ENCODE measurements at places on chromosomes 11 and 22.

- DNase-seq, result no peak
Observed at GRCh38 chr11:128940603-128941002, 2.1 kb downstream of the TP53AIP1 start.

DNA sequence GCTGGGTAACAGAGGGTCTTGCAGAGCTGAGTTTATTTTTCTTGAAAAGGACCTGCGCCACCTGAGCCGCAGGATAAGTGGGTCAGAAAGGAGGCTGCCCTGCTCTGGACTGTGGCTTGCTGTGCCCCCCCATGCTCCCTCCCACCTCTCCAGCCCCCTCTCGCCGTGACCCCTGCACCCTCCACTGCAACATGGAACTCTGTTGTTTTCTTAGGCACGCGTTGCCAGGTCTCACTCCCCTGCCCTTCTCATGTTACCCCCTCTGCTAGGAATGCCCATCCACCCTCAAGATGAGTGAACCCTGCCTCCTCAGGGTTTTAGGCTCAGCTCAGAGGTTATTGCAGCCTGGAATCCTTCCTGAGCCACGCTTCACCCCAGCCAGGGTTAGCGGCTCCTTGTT, 10.8 kb downstream of the ETS1 start:
- no peak for DNase-seq

DNA sequence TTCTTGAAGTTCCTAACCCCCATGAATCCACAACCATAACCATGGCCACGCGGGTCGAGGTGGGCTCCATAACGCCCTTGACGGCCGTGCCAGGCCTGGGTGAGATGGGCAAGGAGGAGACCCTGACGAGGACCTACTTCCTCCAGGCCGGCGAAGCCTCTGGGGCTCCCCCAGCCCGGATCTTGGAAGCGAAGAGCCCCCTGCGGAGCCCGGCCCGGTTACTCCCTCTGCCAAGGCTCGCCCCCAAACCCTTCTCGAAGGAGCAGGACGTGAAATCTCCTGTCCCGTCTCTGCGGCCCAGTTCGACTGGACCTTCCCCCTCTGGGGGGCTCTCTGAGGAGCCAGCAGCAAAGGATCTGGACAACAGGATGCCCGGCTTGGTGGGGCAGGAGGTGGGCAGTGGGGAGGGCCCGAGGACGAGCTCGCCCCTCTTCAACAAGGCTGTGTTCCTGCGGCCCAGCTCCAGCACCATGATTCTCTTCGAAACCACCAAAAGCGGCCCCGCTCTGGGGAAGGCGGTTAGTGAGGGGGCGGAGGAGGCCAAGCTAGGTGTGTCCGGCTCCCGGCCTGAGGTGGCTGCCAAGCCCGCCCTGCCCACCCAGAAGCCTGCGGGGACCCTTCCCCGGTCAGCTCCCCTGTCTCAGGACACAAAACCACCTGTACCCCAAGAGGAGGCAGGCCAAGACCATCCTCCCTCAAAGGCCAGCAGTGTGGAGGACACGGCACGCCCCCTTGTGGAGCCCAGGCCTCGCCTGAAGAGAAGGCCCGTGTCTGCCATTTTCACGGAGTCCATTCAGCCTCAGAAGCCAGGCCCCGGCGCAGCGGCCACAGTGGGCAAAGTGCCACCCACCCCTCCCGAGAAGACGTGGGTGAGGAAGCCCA, 75.7 kb downstream of the KIAA1671 start:
- no peak for DNase-seq

GRCh38 chr11:4464216-4465159, 15.4 kb downstream of the OR52K2 start:
- no peak for DNase-seq

DNA sequence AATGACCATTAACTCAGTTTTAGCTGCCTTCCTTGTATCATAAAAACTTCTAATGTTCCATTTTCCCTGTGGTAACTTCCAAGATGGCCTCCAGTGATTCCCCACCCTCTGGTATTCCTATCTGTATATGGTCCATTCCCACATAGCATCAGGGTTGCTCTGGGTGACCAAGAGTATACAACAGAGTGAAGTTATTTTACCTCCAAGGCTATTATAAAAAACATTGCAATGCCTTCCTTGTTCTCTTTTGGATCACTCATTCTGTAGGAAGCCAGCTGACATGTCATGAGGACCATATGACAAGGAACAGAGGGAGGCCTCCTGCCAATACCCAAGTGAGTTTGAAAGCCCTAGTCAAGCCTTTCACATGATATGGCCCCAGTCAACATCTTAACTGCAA, 30.1 kb downstream of the ZNF280B start:
- DNase-seq, result no peak

DNA sequence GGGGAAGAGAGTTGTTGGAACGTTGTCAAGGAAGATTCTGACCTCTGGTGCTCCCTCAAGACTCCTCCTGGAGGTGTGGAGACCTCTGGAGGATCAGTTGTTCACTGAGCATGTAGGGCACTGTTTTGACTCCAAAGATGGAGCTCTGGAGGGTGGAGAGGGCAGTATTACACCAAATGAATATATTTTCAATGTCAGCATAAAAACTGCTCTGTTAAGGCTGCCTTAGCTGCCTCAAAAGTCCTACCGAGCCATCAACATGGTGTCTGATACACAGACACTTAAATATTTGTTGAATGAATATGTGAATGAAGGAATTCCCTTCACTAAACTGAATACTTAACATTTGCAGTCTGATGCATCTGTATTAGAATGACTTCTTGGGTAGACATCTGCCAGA, 144.2 kb upstream of the SPON1 start:
- no peak for DNase-seq

DNA sequence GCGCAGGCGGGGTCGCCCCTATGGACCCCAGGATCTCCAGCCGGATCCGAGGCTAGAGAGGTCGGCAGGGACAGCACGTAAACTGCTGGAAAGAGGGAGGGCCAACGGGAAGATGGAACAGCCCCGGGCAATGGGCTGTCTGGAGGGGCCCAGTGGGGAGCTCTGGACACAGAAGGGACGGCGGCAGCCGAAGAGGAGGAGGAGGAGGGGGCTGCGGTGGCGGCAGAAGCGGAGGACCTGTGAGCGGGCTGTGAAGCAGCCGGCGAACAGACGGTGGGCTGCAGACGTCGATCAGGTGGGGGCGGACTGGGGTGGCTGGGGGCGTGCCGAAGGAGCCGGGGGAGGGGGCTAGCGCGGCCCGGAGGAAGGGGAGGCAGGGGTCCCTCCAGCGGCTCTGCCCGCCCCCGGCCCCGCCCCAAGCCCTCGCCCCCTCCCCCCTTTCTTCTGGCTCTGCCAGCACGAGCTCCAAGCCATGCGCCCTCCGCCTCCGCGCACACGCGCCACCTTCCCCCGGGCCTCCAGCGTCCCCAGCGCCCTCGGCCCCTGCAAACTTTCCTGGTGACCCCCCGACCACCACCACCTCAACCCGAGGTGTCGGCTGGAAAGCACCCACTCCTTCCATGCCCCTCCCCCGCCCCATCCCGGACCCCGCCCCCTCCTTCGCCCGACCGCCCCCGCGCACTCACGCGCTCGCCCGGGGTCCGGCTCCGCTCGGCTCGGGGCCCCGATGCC, 432 bp downstream of the TNKS1BP1 start:
- no peak for DNase-seq

GRCh38 chr11:104918113-104918824, 20.0 kb upstream of the CASP12 start:
- no peak for DNase-seq

GRCh38 chr11:38460896-38461295, 1862.9 kb upstream of the RAG2 start:
- no peak for DNase-seq

GRCh38 chr11:121886005-121886734, 229.8 kb downstream of the BLID start:
- DNase-seq, result peak; percentile 38

- no peak for DNase-seq
Observed at GRCh38 chr22:43393844-43394474, 17.9 kb upstream of the MPPED1 start.

DNA sequence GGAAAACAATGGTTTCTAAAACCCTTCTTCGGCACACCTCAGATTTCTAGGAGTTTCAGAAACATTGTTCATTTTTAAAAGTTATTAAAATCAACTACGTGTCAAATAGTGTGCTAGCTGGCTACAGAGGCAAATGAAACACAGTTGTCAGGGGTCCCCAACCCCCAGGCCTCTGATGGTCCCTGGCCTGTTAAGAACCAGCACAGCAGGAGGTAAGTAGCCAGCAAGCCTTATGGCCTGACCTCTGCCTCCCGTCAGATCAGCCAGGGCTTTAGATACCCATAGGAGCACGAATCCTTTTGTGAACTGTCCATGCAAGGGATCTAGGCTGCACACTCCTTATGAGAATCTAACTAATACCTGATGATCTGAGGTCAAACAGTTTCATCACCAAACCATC, 648.2 kb downstream of the FAM181B start:
- no peak for DNase-seq

- DNase-seq, result no peak
Observed at GRCh38 chr11:36053862-36054261, 110.0 kb downstream of the LDLRAD3 start.

DNA sequence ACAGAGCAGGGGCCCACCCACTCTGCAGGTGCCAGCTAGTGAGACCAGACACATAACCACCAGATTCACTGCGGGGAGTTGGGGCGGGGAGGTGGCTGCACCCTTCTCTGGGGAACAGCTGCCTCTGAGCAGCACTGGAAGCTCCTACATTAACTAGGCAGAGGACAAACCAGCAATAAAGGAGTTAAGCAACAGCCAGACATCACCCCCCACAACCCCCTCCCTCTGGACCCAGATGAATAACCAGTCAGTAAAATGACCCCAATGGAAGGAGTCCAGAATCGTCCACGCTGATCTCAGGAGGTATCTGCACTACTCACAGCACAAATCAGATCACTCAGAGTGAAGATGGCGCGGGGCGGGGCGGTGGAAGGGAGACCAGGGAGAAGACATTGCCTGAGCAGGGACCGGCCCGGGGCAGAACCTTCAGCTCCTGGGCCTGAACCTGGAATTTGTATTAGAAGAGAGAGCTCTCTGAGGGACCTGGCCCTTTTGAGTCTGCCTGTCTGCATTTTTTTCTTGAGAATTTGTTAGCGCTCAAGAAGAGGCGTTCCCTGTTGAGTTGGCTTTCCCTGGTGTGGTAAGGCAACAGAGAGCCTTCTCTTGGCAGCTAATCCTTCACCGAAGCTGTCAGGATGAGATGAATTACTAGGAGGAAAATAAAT, 125.5 kb upstream of the NCAM1 start:
- no peak for DNase-seq

DNA sequence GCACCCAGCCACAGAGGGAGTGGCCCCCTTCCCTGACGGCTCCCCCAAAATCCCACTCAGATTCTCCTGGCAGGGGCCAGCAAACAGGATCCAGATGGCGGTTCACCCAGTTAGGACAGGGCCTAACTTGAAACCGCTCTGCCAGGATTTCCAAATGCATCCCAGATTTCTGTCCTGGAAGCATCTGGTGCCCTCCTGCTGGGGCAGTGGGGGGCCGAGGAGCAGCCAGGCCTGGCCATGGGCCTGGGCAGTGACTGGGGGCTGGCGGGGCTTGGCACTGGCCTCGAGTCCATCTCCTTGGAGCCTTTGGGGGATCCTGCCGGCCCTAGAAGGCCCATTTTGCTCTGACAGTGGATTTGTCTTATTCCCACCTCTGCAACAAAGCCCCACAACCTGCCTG, 17.9 kb upstream of the EMID1 start:
- DNase-seq, result no peak

- DNase-seq, result no peak
Observed at GRCh38 chr11:70716986-70717775, 318.9 kb downstream of the CTTN start.

DNA sequence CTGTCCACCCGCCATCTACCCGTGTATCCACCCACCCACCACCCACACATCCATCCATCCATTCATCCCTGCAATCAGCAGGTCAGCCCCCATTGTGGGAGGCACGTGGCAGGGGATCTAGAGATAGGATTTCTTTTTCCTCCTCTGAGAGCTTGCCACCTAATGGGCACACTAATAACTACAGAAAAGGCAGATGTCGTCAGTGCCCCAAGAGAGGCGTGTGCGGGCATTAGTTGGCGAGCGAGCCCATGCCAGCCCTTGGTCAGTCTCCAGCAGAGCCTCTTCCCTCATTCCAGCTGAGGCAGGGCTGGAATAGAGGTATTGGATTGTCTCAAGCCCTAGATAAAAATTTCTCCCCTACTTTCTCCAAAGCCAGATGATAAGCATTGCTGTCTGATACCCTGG, 9.7 kb downstream of the USP2 start:
- peak; percentile 64 for DNase-seq

DNA sequence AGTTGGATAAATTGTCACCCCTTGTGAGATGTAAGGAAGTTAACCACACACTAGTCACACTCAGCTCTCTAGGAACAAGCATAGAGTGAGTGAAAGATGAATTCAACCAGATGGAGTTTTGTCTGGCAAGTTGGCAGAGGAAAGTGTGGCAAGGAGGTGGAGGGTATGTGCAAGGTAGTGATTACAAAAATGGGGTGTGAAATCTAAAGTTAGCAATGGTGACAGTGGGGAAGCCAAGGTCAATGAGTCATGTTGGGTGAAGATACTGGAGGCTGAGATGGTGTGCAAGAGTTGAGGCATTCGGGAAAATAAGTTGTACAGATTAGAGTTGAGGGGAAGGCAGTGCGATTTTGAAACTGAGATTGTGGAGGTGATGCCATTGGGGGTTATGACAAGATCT, 33.7 kb downstream of the MRGPRX2 start:
- DNase-seq, result no peak

DNA sequence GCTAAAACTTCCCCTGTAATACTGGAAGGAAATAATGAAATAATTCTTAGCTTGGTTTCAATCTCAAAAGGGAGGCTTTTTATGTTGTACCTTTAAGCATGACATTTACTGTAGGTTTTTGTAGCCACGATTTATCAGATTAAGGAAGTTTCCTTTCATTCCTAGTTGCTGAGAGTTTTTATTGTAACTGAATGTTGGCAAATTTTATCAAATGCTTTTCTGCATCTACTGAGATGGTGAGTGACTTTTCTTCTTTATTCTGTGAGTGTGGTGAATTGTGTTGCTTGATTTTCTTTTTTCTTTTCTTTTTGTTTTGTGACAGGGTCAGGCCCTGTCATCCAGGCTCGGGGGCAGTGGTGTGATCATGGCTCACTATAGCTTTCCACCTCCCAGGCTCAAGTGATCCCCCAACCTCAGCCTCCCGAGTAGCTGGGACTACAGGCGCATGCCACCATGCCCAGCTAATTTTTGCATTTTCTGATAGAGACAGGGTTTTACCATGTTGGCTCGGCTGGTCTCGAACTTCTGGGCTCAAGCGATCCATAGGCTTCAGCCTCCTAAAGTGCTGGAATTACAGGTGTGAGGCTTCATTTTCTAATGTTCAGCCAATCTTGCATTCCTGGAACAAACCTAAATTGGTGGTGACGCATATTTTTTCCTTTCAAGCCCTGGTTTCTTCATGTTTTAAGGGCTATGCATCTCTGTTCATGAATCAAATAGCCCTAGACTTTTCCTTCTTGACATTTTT, 26.2 kb downstream of the SUSD2 start:
- DNase-seq, result no peak

DNA sequence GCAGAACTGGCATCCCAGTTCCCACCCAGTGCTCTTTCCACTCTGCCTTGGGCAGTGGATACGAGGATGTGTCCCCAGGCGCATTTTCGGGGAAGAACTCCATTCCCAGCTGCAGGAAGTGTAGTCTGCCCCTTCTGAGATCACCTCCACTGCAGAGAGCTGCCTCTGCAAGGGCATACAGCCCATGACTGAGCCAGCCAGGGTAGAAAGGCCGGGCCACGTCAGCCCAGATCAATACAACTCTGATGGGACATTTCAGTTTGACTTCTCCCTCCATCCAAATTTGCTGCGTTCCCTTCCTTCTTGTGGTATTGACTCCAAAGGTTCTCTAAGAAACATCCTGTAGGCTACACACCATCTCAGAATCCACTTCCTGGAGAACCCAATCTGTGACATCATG, 19.7 kb downstream of the MOGAT2 start:
- no peak for DNase-seq
